ENCODE measurements at places on chromosomes 12 and 14.
A peak's percentile ranks its signal among the peaks of the same experiment; 100 is the strongest.

DNA sequence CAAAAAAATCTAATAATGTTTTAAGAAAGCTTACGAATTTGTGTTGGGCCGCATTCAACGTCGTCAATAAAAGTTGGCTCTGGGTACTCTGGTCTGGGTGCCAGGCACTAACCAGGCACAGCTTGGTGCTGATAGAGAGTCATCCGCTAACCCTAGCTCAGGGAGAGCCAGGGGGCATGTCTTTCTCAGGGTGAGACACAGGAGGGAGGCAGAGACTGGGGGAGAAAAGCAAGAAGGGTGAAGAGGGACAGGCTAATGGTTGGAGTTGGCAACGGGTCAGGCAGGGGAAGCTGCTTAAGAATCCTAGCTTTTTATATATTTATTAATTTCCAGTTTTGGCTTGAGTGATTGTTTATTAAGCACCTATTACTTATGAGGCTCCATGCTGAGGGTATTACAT is 105.0 kb downstream of the CMKLR1 start:
- no peak for DNase-seq

DNA sequence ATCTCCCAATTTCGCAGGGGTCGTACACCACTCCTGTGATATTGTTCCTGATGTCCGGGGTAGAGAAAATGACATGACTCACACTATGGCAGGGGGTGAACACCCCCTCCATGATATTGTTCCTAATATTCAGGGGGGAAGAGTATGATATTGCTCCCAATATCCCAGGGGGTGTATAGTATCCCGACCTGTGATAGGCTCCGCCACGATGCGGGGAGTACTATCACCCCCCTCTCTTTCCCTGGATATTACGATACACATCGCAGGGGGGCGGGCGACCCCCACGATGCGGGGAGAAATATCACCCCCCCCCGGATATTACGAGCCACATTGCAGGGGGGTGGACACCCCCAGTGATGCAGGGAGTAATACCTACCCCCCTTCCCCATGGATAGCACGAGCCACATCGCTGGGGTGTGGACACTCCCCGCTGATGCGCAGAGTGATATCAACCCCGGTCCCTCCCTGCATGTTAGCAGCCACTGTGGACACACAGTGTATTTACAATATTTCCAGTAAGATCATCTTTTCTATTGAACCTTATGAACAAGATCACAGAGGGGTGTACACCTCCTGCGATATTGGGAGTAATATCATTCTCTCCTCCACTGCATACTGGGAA is 17.7 kb downstream of the SMIM41 start:
- DNase-seq: no peak

GRCh38 chr12:6764011-6764828 is 1.9 kb upstream of the PTMS start:
- peak; percentile 99 for DNase-seq

- DNase-seq: no peak
Measured at GRCh38 chr12:28130625-28131598, 59.3 kb upstream of the CCDC91 start.

- no peak for DNase-seq
Measured at GRCh38 chr12:27680619-27681018, 15.6 kb upstream of the REP15 start.

DNA sequence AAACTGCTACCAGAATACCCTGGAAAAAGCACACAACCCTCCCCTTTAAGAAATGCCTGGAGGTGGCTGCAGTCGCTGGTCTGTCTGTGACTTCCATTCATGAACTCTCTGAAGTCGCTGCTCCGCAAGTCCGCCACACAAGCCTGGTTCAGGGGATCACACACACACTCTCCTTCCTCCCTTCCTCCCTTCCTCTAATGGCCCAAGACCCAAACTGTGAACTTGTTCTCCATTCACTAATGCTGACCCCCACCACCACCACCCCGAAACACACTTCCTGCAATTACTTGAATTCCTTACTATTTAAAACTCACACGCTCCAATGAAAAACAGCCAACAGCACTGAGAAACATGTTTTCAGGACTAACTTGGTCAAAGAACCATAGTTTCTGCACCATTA is 1.0 kb upstream of the LMO3 start:
- no peak for DNase-seq

All from cerebellar nuclear complex (tissue), 1 donor.